ENCODE measurements at places on chromosomes 5 and 9.

GRCh38 chr9:91817106-91817492, 132.9 kb downstream of the ROR2 start:
- DNase-seq: no peak

DNA sequence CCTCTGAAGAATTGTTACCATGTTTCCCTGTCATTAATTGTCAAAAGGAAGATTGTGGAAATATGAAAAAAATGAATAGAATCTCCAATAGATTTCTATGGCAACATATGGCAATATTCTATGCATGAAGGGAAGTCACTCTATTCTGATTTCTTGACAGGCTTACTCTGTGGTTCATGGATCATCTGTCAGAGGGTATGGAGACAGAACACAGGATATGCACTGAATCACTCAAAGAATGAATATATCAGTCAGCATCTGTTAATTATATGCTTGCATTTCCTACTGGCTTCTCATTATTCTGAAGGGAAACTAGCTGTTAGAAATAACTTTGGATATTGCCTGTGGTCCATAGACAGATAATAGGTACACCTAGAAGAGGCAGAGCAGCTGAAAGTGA, 918.9 kb downstream of the DTWD2 start:
- no peak for DNase-seq

DNA sequence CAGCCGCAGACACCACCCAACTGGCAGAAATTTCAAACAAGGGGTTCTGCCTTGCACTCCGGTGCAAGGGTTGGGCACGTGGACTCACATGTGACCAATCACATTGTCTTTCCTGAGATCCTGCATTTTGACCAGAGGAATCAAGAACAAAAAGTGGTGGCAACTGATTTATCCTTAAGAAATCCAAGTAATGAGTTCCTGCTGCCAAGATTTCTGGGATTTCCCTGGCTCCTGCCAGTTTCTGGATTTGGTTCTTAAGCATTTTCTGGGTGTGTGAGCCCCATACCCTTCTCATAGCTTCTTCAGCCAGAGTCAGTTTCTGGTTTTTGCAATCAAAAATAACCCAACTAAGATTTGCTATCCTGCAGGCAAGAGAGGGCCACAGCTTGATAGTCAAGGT, 17.4 kb upstream of the KCNIP1 start:
- DNase-seq: no peak

- no peak for DNase-seq
Observed at GRCh38 chr9:114271556-114272510, 51.1 kb upstream of the ORM1 start.

- no peak for DNase-seq
Observed at GRCh38 chr9:104997536-104997935, 69.6 kb upstream of the ABCA1 start.

DNA sequence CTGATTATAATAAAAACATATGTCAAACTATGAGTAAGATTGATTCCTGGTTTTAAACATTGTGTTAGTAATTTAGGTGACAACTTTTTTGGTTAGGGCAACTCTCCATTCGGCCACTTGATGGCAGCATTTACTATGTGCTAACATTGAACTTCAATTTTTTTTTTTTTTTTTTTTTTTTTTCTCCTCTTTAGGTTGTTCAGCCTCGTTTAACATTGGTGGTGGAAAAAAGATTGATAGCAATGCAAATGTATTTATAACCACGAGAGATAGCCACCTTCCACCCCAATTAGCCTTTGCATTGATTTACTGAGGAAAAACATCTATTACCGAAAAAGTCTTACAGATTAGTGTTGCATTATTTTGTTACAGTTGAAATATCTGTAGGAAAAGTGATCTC, 159.1 kb downstream of the CSNK1G3 start:
- DNase-seq: no peak

GRCh38 chr5:71874521-71874920, 155.4 kb downstream of the CARTPT start:
- no peak for DNase-seq

GRCh38 chr5:152422081-152422480, 17.0 kb upstream of the NMUR2 start:
- no peak for DNase-seq

DNA sequence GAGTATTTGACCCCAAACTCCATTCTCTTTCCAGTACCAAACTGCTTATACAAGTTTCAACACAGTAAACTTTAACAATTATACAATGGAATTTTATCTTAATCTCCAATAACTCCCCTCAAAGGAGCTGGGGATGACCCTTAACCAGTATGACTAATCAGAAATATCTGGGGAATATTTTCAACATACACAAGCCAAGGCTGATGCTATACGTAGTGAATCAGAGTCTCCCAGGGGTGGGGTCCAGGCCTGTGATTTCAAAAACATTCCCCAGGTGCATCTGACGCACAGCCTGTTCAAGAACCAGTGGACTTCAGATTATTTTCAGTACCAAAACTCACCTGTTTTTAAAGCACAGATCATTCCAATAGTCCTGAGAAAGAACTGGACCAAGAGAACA, 11.8 kb upstream of the SEMA5A start:
- no peak for DNase-seq

DNA sequence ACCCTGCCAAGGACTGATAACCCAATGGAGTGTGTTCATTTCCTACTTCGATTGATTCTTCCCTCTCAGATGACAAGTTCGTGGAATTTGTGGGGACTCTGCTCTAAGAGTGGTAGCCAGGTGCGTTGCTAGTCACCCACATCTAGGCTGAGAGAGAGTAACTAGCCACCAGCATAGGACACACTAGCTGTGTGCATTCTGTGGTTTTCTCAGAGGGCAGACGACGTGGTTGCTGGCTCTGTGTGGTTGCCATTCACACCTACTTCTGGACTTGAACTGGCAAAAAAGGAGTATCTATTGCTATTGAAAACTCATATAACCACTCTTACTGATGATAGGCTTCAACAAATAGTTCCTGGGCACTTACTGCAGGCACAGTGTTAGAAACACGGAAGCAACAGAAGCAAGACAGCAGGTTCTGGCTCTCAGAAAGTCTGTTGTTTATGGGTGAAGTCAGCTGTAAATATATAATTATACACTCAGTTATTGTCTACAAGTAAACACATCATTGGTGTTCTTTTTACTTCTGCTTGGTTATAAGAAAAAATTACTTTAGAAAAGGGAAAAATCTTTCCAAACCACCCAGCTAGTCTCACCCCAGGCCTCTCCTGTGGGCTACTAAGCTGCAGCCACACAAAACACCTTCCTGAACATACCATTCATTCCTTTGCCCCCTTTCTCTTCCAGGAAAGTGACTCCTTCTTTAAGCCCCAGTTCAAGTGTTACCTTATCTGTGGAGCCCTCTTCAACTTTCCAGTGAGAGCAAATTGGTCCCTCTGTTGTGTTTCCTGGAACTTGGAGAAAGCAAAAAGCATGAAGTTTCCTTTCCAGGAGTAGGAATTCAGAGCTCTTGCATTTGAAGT, 151.1 kb upstream of the HAPLN1 start:
- no peak for DNase-seq

- DNase-seq: no peak
Observed at GRCh38 chr5:181170237-181170825, 22.9 kb downstream of the OR2V2 start.

GRCh38 chr5:125214080-125214479, 467.6 kb upstream of the ZNF608 start:
- DNase-seq: no peak

- DNase-seq: no peak
Observed at GRCh38 chr9:133717113-133718031, 20.8 kb downstream of the SARDH start.

Data from stimulated activated CD8-positive, alpha-beta memory T cell treated with anti-CD3 and anti-CD28 coated beads, Interleukin-7, amount 100 ng/mL, for 1 hour (primary cell).